Activated naive CD4-positive, alpha-beta T cell treated with anti-CD3 and anti-CD28 coated beads, Interleukin-2, amount 50 U/mL, for 72 hours (primary cell): ENCODE measurements at places on chromosomes 7 and 10. TPM values are rescaled to one million over a fixed set of nuclear protein-coding genes. Genes with fewer than 3 reads are reported as not detected.

Gene GATA3
- total RNA-seq: 28.9 TPM

Gene TEX36
- total RNA-seq: not detected

Gene ODAD2
- not detected for total RNA-seq

Gene IFIT2
- 28.0 TPM for total RNA-seq

Gene AZGP1
- not detected for total RNA-seq

Gene CDNF
- 1.0 TPM for total RNA-seq

Gene CYP3A4
- 0.14 TPM for total RNA-seq

Gene IL6
- not detected for total RNA-seq

Gene KCND2
- not detected for total RNA-seq

Gene CASP2
- 82.0 TPM for total RNA-seq

Gene POLR1F
- total RNA-seq: 15.7 TPM

Gene SEPTIN7
- total RNA-seq: 224 TPM

Gene RAMP3
- total RNA-seq: 0.50 TPM

Gene GDF2
- not detected for total RNA-seq

Gene MLXIPL
- total RNA-seq: not detected

Gene PRSS2
- total RNA-seq: 0.82 TPM

Gene UPK3B
- total RNA-seq: 1.6 TPM

Gene CTAGE15
- total RNA-seq: 2.1 TPM

Gene SUGCT
- 1.1 TPM for total RNA-seq

Gene CALHM3
- total RNA-seq: not detected

Gene ZNF853
- 1.7 TPM for total RNA-seq

Gene AKR1C2
- total RNA-seq: not detected

Gene MINDY4
- 0.32 TPM for total RNA-seq

Gene SPDYE2B
- not detected for total RNA-seq

Gene PARG
- total RNA-seq: 33.0 TPM

Gene OR2A12
- total RNA-seq: not detected

Gene ZNF248
- total RNA-seq: 7.6 TPM

Gene HELLS
- total RNA-seq: 144 TPM

Gene ITGB8
- total RNA-seq: 0.02 TPM

Gene SEMA3E
- total RNA-seq: not detected

Gene LIPK
- not detected for total RNA-seq

Gene PDIA4
- total RNA-seq: 78.0 TPM

Gene GPR85
- total RNA-seq: 0.09 TPM
